ENCODE measurements at places on chromosomes 4 and X. TPM values are rescaled to one million over a fixed set of nuclear protein-coding genes. Genes with fewer than 3 reads are reported as not detected.

Gene NEXMIF
- polyA plus RNA-seq, result 12.6 TPM

Gene TMSB15C
- 38.0 TPM for polyA plus RNA-seq

Gene DDX60
- polyA plus RNA-seq, result not detected

Gene SHROOM2
- polyA plus RNA-seq, result 9.2 TPM

Gene XG
- polyA plus RNA-seq, result 0.42 TPM

Gene COX7B
- polyA plus RNA-seq, result 1,191 TPM

Gene FAT1
- polyA plus RNA-seq, result 18.0 TPM

All from neural cell (in vitro differentiated cells).